ENCODE measurements at places on chromosomes 12 and 14. TPM values are rescaled to one million over a fixed set of nuclear protein-coding genes. Genes with fewer than 3 reads are reported as not detected.

Gene DNAJC22
- not detected for total RNA-seq

Gene POTEM
- not detected for total RNA-seq

Gene TRMT61A
- total RNA-seq: 13.2 TPM

Gene ZDHHC22
- not detected for total RNA-seq

Gene ZNF26
- total RNA-seq: 27.3 TPM

Gene SLCO1A2
- not detected for total RNA-seq

Gene SERPINA3
- total RNA-seq: not detected

Gene MRPS35
- 48.1 TPM for total RNA-seq

Gene STYK1
- total RNA-seq: 10.7 TPM

Gene AJUBA
- 2.1 TPM for total RNA-seq

Gene SPTB
- total RNA-seq: 0.14 TPM

GRCh38 chr12:23555180-23555824 is 394.2 kb downstream of the SOX5 start:
- no peaks in the 10 kb centered on the region for H3K36me3 ChIP-seq
- H3K27ac ChIP-seq: no peak overlapping the region

GRCh38 chr12:39081910-39082309 is 176.5 kb upstream of the CPNE8 start:
- no peak for DNase-seq
- no peaks in the 10 kb centered on the region for H3K27me3 ChIP-seq
- H3K4me3 ChIP-seq: no peak overlapping the region
- no peak overlapping the region for H3K27ac ChIP-seq
- H3K4me1 ChIP-seq: no peaks in the 10 kb centered on the region
- no peaks in the 10 kb centered on the region for H3K36me3 ChIP-seq

GRCh38 chr12:8665759-8666158 is 3.1 kb upstream of the MFAP5 start:
- H3K27ac ChIP-seq: no peak overlapping the region
- DNase-seq: no peak
- no peaks in the 10 kb centered on the region for H3K36me3 ChIP-seq
- H3K4me1 ChIP-seq: no peaks in the 10 kb centered on the region
- H3K4me3 ChIP-seq: no peak overlapping the region

GRCh38 chr12:65594409-65594808 is 229.9 kb upstream of the HMGA2 start:
- H3K36me3 ChIP-seq: no peaks in the 10 kb centered on the region
- no peak for DNase-seq
- no peak overlapping the region for H3K27ac ChIP-seq
- no peak overlapping the region for H3K4me3 ChIP-seq

GRCh38 chr12:116381744-116382685 is 104.5 kb upstream of the MED13L start:
- H3K4me3 ChIP-seq: no peak overlapping the region
- no peaks in the 10 kb centered on the region for H3K4me1 ChIP-seq
- no peak overlapping the region for H3K27ac ChIP-seq
- peaks cover 5% of the 10 kb centered on the region for H3K27me3 ChIP-seq
- H3K36me3 ChIP-seq: no peaks in the 10 kb centered on the region

- peaks cover 23% of the 10 kb centered on the region for H3K27me3 ChIP-seq
- no peak for DNase-seq
- H3K4me1 ChIP-seq: no peaks in the 10 kb centered on the region
- H3K27ac ChIP-seq: no peak overlapping the region
- no peak overlapping the region for H3K4me3 ChIP-seq
These were observed 217.7 kb downstream of the PHETA1 start for GRCh38 chr12:111150921-111151840.

GRCh38 chr12:57452937-57453509 is 2.1 kb upstream of the INHBE start:
- peaks cover 5% of the 10 kb centered on the region for H3K4me1 ChIP-seq
- no peak overlapping the region for H3K27ac ChIP-seq

DNA sequence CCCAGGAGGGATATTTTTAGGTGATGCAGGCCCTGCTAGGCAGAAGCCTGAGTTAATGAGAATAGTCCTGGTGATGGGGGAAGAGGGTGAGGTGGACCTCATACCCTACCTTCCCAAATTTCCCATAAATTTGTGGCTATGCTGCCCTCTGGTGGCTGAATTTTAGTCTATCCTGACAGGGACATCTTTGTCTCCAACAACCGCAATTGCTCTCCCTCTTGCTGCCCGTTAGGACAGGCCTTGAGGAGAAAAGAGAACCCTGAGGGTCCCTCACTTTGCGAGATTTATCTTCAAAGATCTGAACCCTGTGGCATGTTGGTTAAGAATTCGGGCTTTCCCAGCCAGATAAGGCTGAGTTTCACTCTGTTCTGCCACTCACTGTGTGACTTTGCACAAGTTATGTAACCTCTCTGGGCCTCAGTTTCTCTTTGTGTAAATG is 9.8 kb upstream of the ZNF385A start:
- DNase-seq: no peak
- H3K27me3 ChIP-seq: no peaks in the 10 kb centered on the region
- H3K36me3 ChIP-seq: peaks cover 17% of the 10 kb centered on the region

DNA sequence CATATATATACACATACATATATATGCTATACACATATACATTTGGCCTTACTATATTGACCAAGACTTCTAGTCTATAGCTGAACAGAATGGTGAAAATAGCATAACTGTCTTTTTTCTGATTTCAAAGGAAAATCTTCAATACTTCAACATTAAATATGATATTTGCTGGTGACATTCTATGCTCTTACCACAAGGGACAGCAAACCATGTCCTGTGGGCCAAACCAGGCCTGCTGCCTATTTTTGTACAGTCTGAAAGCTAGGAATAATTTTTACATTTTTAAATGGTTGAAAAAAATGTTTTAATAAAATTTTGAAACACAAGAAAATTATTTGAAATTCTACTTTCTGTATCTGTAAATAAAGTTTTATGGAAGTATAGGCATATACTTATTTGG is 63.6 kb downstream of the EML5 start:
- no peaks in the 10 kb centered on the region for H3K4me1 ChIP-seq
- no peak overlapping the region for H3K27ac ChIP-seq
- H3K27me3 ChIP-seq: no peaks in the 10 kb centered on the region
- no peaks in the 10 kb centered on the region for H3K36me3 ChIP-seq
- H3K4me3 ChIP-seq: no peak overlapping the region

DNA sequence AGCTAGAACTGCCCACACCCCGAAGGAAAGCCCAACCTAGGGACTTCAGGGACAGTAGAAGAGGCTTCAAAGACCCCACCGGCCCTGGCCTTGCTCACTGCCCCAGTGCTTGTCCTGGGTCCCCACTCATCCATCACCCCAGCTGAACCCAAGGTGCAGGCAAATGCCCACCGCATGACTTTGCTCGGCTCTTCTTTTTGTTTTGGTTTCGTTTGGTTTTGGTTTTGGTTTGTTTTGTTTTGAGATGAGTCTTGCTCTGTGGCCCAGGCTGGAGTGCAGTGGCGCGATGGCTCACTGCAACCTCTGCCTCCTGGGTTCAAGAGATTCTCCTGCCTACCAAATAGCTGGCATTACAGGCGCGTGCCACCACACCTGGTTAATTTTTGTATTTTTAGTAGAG is 9.0 kb downstream of the CCDC85C start:
- no peaks in the 10 kb centered on the region for H3K27me3 ChIP-seq
- H3K27ac ChIP-seq: peak overlapping the region; percentile 38
- H3K4me1 ChIP-seq: peaks cover 9% of the 10 kb centered on the region
- H3K4me3 ChIP-seq: peak overlapping the region; percentile 75

DNA sequence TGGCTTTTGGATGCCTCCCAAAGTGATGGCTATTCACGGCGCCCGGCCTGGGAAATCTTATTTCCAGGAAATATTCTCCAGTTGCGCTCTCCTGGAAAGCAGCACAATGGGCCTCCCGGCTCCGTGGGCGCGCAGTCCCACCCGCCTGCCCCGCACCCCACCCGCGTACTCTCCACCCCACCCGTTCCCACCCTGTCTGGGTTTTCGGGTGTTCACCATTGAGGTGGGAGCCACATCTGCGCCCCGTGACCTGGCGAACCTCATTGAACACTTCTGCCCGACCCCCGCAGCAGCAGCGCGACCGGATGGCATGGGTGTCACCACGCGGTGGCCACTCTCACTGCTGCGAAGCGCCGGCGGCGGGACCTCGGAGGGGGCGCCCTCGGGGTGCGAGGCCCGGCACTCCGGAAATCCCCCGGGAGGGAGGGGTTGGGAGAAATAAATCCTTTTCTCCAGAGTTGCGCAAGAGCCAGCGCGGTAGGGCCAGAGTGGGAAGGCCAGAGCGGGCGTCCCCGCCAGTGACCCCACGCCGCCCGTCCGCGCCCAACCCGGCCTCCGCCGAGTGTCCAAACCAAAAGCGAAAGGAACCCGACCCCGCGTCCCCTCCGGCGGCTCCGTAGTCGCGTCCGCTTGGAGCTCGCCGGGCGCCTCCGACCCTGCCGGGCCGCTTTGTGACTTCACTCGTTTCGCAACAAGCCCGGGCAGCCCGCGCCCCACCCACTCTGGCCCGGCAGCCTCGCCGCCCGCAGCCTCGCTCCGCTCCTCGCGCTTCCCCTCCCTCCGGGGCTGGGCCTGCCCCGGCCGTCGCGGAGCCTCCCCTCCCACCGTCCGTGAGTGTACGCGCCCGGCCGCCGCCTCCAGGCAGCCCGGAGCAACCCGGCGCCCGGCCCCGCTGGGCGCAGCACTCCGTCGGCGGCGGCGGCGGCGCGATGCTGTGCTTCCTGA is at the start of gene DRAM1:
DRAM1 (plus strand) TSS at position 720 of the 945 bp plus-strand sequence; CDS start at position 930, 210 bp downstream.
- H3K4me3 ChIP-seq: peak within 1 kb of the TSS; percentile 97
- peaks cover 12% of the 10 kb centered on the region for H3K36me3 ChIP-seq
- H3K4me1 ChIP-seq: peaks cover 36% of the 10 kb centered on the region

GRCh38 chr14:46279327-46279726 is 372.3 kb downstream of the RPL10L start:
- no peaks in the 10 kb centered on the region for H3K36me3 ChIP-seq
- H3K27ac ChIP-seq: no peak overlapping the region
- H3K4me1 ChIP-seq: no peaks in the 10 kb centered on the region
- H3K27me3 ChIP-seq: no peaks in the 10 kb centered on the region

DNA sequence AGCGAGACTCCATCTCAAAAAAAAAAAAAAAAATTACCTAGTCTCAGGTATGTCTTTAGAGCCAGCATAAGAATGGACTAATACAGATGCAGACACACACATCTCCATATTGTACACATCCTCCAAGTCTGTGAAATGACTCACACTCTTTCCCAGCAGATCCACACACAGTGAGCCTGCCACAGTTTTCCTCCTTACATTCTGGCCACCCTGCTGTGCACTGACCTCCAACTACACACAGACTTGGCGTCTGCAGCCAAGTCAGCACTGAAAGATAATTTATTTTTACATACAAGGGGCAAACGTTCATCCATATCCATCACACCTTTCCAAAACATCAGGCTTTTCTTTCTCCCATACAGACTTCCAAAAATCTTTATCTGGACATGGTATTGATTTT is 115.9 kb downstream of the SLC25A21 start:
- no peak overlapping the region for H3K27ac ChIP-seq
- no peaks in the 10 kb centered on the region for H3K27me3 ChIP-seq
- peaks cover 4% of the 10 kb centered on the region for H3K36me3 ChIP-seq
- no peak overlapping the region for H3K4me3 ChIP-seq
- no peak for DNase-seq

DNA sequence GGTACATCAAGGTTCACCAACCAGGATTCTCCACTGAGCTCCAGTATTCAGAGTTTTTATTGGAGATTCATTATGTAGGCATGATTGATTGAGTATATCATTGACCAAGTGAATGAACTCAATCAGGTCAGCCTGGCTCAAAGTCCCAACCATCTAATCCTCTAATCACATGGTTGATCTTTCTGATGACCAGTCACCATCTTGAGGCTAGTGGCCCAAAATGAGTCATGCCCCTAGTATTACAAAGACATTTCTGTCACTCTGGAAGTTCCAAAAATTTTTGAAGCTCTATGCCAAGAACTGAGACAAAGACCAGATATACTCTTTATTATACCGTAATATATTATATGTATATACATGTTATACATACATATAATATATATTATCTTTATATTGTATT is 75.9 kb upstream of the ATF7IP start:
- DNase-seq: no peak
- no peak overlapping the region for H3K4me3 ChIP-seq
- no peaks in the 10 kb centered on the region for H3K27me3 ChIP-seq
- no peaks in the 10 kb centered on the region for H3K36me3 ChIP-seq

GRCh38 chr12:113473942-113474341 is 2.3 kb upstream of the LHX5 start:
- peaks cover 37% of the 10 kb centered on the region for H3K27me3 ChIP-seq
- peaks cover under 1% of the 10 kb centered on the region for H3K36me3 ChIP-seq
- H3K4me1 ChIP-seq: no peaks in the 10 kb centered on the region
- H3K4me3 ChIP-seq: peak overlapping the region; percentile 11
- no peak overlapping the region for H3K27ac ChIP-seq

- H3K4me1 ChIP-seq: peaks cover 6% of the 10 kb centered on the region
- no peak for DNase-seq
- H3K27ac ChIP-seq: no peak overlapping the region
- no peak overlapping the region for H3K4me3 ChIP-seq
These were observed 179.3 kb downstream of the GALC start for GRCh38 chr14:87813686-87814085.

- no peak overlapping the region for H3K4me3 ChIP-seq
- no peaks in the 10 kb centered on the region for H3K4me1 ChIP-seq
- H3K27ac ChIP-seq: no peak overlapping the region
These were observed 50.3 kb downstream of the ISCA2 start for GRCh38 chr14:74543771-74544438.

DNA sequence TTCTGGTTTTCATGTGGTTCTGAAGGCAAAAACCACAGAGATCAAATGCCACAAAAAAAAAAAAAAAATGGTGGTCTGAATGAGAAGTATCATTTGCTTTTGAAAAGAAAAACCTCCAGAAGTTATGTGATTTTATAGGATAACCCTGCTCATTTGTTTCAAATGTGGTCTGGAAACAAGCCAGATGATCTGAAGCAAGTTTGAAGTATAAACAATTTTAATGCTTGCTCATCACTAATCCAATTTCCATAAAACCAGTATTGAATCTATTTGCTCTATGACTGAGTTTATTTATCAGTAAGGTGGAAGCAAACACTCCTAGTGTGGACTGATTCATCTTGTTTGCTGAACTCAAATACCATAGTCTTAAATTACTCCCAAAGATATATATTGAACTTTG is 407.3 kb upstream of the FLRT2 start:
- H3K27me3 ChIP-seq: no peaks in the 10 kb centered on the region
- no peaks in the 10 kb centered on the region for H3K36me3 ChIP-seq
- no peak overlapping the region for H3K4me3 ChIP-seq
- H3K4me1 ChIP-seq: no peaks in the 10 kb centered on the region
- DNase-seq: no peak
- no peak overlapping the region for H3K27ac ChIP-seq

- H3K36me3 ChIP-seq: no peaks in the 10 kb centered on the region
- no peak overlapping the region for H3K4me3 ChIP-seq
- DNase-seq: no peak
- H3K27me3 ChIP-seq: no peaks in the 10 kb centered on the region
These were observed 182.7 kb downstream of the KICS2 start for GRCh38 chr12:64039281-64039871.

GRCh38 chr12:72511906-72512305 is 239.7 kb downstream of the TRHDE start:
- H3K27me3 ChIP-seq: no peaks in the 10 kb centered on the region
- no peak for DNase-seq
- H3K4me3 ChIP-seq: no peak overlapping the region

Data from natural killer cell treated with Interleukin-12 subunit alpha and Interleukin-12 subunit beta and Interleukin-15 and Interleukin-18, amount 100 ng/mL, for 72 hours (primary cell).